Effector CD4-positive, alpha-beta T cell (primary cell): ENCODE measurements at places on chromosomes 6 and 20.

- no peak for DNase-seq
Observed at GRCh38 chr20:49034070-49034732, 11.9 kb upstream of the CSE1L start.

- DNase-seq = peak; percentile 31
Observed at GRCh38 chr6:21593412-21593926, at the start of gene SOX4. Gene SOX4, plus strand, starts transcription at chr6:21593751. Its CDS starts 784 bp downstream, at chr6:21594535.

GRCh38 chr6:167933290-167933689 lies 64.2 kb upstream of the KIF25 start:
- DNase-seq = no peak

DNA sequence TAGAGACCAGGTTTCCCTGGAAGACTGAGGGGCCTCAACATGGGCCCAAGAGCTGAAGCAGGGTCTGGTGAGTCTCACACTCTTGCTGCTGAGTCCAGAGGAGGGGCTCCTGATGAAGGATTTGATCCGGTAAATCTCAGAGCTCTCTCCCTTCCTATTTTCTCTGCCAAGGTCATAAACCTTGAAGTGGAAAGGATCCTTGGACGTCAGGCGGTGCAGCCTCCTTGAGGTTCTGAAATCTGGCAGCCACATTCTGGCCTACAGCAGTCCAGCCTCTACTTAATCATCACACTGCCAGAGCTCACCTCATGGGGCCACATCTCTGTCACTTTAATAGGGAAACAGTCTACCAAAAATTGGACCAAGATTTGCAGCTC lies 24.0 kb downstream of the ACSS1 start:
- DNase-seq = no peak

GRCh38 chr6:22966691-22967422 lies 397.5 kb downstream of the HDGFL1 start:
- DNase-seq = no peak

GRCh38 chr6:145031001-145031400 lies 704.3 kb downstream of the EPM2A start:
- DNase-seq = no peak

GRCh38 chr6:18209539-18210197 lies 54.4 kb downstream of the KDM1B start:
- no peak for DNase-seq

DNA sequence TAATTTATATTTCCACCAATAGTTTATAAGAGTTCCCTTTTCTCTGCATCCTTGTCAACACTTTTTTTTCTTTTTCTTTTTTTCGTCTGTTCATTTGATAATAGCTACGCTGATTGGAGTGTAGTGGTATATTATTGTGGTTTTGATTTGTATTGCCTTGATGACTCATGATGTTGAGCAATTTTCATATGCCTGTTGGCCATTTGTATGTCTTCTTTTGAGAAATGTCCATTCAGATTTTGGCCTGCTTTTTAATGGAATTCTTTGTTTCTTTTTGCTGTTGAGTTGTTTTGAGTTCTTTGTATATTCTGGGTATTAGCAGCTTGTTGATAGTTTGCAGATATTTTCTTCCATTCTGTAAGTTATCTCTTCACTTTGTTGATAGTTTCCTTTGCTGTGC lies 773.4 kb downstream of the KIF16B start:
- no peak for DNase-seq

DNA sequence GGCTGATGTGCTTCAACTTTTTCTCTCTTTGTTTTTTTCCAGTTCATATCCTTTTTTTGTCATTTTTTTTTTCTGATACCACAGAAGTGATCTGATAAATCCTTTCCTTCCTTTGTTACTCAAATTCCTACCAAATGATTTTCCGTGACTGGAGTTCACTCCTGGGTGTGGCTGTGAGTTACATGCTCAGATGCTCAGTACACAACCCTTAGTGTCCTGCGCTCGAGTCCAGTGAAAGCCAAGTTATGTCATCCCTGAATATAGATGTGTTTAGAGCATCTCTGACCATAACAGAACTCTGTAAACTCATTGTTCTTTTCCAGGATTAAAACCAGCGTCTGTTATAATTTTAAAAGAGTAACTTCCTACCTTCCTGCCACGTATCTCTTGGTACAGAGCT lies 147.2 kb upstream of the AKAP12 start:
- DNase-seq = no peak

DNA sequence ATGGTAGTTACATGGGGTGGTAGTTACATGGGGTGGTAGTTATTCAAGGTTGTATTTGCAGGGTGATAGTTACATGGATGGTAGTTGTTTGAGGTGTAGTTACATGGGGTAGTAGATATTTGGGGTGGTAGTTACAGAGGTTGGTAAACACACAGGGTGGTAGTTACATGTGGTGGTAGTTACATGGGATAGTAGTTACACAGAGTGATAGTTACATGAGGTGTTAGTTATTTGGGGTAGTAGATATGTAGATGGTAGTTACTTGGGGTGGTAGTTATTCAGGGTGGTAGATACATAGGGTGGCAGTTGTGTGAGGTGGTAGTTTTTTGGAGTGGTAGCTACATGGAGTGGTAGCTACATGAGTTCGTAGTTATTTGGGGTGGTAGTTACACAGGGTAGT lies 221.3 kb upstream of the CST7 start:
- no peak for DNase-seq

DNA sequence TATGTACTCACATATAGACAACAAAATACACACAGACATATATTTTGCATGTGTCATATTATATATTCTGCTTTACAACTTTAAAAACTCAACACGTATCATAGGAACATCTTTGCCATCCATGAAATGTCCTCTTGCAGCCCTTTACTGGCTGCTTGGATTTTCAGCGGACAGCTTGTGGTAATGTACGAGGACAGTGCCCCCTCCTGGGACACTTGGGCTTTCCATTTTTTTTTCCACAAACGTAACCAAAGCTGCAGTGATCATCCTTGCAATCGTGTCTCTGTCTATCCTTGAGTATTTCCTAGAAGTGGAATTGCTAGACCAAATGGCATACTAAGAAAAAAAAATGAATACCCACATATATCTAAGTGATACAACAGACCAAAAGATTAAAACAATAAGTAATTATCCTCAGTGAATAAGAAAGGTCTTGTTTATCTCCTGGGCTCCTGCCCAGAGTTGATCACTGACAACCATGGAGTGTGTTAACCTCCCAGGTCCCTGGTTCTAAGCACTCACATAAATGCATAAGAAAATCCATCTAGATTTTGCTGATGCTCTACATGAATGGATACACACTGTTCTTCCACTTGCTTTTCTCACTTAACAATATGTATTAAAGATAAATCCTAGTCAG lies 18.1 kb downstream of the BPI start:
- DNase-seq = no peak

DNA sequence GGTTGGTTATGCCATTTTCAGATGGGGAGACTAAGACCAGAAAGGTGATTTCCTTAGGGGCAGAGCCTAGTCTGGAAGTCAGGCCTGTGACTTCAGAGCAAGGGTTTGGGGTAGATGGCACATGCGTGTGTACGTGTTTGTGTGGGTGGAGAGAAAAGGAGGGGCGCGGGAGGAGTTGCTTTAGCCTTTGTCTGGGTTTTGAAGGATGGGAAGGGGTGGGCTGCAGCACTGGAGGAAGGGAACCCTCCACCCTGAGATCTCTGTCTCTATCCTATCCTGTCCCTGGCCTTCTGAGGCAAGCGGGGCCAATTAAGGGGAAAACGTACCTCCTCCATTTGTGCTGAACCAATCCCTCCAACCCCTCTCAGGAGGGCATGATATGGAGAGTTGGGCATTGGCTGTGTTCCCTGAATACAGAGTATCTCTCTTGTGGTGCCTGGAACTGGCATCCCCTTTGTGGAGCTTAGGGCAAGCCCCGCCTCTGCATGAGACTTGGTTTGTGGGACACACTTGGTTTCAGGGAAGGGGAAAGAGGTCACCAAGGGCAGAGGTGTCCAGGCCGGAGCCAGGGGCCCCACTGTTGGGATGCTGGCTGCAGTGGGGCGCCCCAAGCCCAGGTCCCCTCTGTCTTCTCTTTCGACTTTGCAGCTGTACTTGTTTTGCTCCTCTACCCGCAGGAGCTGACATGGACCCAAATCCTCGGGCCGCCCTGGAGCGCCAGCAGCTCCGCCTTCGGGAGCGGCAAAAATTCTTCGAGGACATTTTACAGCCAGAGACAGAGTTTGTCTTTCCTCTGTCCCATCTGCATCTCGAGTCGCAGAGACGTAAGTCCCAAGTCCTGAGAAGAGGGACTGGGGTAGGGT lies at the start of gene DBNDD2:
TSS of gene DBNDD2 (plus strand) at position 507 of the 863 bp plus-strand sequence. CDS start at position 686, 179 bp downstream.
- no peak for DNase-seq

DNA sequence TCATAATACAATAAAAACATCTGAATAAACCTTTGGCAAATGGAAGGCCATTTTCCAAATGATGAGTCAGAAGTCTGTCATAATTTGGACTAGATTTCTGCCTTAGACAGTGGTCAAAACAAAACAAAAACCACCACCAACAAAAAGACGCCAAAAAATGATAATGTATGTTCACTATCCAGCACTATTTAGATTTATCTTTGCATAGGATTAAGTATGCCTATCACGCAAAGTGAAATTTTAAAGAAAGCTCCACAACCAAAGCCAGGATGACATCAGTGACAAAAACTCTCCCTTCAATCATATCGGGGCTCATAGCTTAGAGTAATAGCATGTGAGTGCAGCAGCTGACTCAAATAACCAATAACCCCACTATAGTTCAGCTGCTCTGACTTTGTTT lies 201.9 kb downstream of the MOXD1 start:
- DNase-seq = no peak

- DNase-seq = no peak
Observed at GRCh38 chr6:3811191-3811590, 38.0 kb upstream of the FAM50B start.

GRCh38 chr20:20364593-20365479 lies 3.1 kb upstream of the INSM1 start:
- DNase-seq = no peak

GRCh38 chr6:18121580-18122127 lies 823 bp downstream of the NHLRC1 start:
- no peak for DNase-seq

DNA sequence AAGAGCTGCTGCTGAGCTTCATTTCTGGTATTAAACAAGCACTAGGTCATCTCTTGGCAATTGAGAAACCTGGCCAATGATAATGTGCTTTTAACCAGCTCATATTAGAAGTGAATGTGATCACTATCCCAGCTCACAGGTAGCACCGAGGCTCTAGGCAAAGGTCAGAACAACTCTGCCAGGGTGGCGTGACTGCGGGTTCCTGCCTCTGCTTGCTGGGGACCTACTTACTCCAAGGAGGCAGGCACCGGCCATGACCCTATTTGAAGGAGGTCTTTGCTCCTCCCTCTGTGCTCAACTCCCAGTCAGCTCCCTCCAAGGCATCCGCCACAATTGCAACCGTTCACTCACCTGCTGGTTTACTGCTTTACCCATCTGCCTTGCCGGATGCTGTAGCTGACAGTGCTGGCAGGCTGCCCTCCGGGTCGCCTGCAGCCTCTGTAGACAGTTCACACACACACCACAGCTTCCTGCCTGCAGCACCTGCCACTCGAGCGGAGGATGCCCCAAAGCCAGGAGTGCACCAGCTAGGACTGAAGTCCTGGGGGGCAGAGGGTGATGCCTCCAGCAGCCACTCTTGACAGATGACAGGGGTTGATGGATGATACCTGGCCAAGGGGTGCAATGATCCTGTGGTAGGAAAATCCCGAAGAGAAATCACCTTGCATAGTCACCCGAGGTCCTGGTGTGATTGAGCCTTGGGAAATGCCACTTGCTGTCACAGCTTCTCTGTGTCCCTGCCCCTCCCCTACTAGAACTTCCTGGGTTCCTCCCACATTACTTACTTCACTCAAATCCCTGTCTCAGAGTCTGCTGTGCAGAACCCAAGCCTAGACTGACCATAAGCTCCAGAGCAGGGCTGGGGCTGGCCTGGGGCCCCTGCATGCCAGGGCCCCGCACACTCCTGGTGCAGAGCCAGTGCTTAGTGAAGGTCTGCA lies 8.8 kb upstream of the VSX1 start:
- DNase-seq = peak; percentile 55

- DNase-seq = no peak
Observed at GRCh38 chr6:37934276-37934675, 114.7 kb downstream of the ZFAND3 start.

DNA sequence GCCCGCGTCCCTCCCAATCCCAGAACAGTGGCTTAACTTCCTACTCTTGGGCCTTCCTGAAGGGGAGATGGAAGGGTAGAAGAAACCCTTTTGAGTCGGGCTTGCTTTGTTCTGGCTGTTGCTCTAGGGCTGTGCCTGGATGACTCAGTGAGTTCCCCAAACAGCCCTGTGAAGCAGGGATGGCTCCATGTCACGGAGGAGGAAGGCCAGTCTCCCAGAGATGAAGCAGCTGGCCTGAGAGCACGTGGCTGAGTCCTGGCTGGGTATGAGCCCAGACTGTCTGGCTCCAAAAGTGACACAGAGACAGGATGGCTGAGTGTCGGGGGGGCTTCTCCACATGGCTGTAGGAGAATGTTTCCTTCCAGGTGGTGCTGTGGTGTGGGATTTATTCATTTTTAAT lies 4.6 kb downstream of the SYTL3 start:
- no peak for DNase-seq

GRCh38 chr6:162721404-162721687 lies 6.2 kb downstream of the PRKN start:
- no peak for DNase-seq

- no peak for DNase-seq
Observed at GRCh38 chr6:11632795-11633511, 95.4 kb downstream of the TMEM170B start.

DNA sequence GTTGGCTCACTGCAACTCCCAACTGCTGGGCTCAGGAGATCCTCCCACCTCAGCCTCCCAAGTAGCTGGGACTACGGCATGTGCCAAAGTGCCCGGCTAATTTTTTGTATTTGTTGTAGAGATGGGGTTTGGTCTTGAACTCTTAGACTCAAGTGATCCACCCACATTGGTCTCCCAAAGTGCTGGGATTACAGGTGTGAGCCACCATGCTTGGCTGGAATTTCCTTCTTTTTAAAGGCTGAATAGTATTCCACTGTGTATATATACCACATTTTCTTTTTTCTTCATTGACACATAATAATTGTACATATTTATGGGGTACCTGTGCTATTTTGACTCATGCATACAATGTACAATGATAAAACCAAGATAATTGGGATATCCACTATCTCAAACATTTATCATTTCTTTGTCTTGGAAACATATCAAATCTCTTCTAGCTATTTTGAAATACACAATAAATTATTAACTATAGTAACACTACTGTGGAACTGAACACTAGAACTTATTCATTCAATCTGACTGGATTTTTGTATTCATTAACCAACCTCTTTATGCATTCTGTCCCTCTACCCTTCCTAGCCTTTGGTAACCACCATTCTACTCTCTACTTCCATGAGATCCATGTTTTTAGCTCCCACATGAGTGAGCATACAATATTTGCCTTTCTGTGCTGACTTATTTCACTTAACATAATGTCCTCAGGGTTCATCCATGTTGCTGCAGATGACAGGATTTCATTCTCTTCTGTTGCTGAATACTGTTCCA lies 7.8 kb downstream of the MDC1 start:
- DNase-seq = no peak

GRCh38 chr6:121430514-121431460 lies 4.7 kb upstream of the GJA1 start:
- no peak for DNase-seq

- DNase-seq = no peak
Observed at GRCh38 chr6:161917645-161918044, 643.8 kb upstream of the AGPAT4 start.
